ENCODE measurements at places on chromosomes 4 and X. TPM values are rescaled to one million over a fixed set of nuclear protein-coding genes. Genes with fewer than 3 reads are reported as not detected.

DNA sequence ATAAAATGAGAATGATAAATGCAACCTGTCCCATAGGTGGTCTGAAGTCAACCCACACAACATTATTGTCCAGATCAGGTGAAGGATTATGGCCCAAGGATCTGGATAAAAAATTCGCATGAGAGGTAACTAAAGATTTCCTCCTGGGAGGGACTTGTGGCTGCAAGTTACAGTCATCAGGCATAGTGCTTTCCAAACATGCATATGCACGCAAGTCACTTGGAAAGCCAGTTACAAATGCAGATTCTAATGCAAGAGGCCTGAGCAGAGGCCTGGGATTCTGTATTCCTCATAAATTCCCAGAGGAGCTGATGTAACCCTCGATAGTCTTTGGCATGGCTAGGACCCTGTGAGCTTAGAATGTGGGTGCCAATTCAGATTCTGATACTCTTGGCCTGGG lies 21.1 kb downstream of the HS3ST1 start:
- DNase-seq, result no peak

Gene NR3C2
- polyA plus RNA-seq, result 14.1 TPM

Gene EFHC2
- 8.6 TPM for polyA plus RNA-seq

GRCh38 chr4:64402684-64403083 lies 6.6 kb downstream of the TECRL start:
- no peak for DNase-seq

DNA sequence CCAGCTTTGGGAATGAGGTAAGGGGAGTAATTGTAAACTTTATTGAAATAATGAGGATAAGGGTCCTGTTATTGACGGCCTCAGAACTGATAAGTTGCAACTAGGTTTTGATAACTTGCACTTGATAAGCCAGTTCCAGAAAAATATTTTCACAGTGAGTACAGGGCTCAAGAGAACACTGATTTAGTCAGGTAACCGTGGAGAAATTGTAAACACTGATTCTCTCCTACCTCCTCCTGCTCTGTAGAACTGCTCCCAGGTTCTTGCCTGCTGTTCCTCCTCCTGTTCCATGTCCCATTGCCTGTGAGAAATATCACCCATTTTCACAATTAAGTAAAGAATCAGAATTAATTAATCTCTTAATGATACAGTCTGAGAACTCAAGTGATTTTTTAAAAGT lies 55.0 kb upstream of the CXXC4 start:
- no peak for DNase-seq

DNA sequence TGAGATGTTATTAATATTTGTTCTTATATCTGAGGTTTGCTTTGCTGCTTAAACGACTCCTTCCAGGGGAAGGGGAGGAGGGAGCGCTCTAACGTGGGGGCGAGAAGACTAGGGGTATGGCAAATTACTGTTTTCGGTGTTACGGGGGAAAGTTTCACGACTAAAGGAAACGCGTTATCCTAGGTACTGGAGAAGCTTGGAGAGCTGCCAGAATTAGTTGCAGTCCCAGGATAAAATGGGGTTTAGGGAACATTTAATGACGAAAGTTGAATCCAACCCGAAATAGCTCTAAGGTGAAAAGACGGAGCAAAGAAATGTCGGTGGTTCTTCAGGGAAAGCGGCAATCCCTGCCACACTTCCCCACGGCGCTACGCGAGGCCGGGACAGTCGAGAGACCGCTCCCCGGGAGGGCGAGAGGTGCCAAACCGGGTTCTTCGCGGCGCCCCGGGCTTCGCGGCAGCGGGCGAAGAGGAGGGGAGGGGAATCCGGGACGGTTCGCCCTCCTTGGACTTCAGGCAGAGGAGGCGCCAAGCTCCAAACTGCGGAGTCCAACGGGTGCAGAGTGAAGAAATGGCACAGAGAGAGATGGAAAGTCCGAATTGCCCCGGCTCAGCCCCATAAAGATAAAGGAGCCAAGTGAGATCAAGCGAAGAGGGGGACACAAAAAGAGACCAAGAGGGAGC lies 724 bp downstream of the THOC2 start:
- peak; percentile 13 for DNase-seq

Gene SCD5
- 43.9 TPM for polyA plus RNA-seq

GRCh38 chrX:135973548-135974278 lies at the start of gene MMGT1:
TSS of gene MMGT1 (minus strand) at chrX:135973988. CDS start at chrX:135973675, 313 bp downstream.
- no peak for DNase-seq

GRCh38 chrX:43677993-43678392 lies 21.9 kb downstream of the MAOA start:
- DNase-seq, result no peak

DNA sequence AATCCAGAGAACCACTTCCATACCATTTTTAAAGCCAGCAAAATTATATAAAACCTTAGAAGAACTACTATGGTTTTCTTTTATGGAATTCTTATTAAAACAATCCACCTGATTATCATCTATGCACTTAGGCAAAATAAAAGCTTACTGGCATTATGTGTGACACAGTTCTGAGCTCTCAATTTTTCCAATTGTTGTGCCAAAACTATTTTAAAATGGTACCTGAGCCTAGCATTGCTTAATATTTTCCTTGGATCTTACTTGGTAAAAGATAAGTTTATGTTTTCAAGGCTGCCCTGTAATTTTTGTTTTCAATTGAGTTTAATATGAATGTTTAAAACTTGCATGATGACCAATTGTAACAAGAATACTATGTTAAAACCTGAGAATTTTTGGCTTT lies 201.3 kb downstream of the MAD2L1 start:
- DNase-seq, result no peak

Gene ANOS1
- 9.4 TPM for polyA plus RNA-seq

DNA sequence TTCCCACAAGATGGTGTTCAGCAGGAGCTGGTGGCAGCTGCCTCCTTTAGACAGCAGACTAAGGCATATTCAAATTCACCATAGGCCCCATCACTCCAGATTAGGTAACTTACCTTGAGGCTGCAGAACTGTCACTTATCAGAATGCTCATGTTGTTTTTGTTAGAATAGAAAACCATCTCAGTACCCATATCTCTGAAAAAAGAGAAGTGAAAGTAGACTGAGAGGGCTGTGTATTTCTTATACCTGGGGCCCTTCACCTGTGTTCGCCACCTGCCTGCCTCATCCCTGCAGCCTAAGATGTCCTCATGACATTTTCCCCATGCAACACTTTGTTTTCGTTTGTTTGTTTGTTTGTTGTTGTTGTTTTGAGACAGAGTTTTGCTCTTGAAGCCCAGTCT lies 32.9 kb upstream of the SPRY1 start:
- DNase-seq, result no peak

Gene ARAP2
- 6.5 TPM for polyA plus RNA-seq

- DNase-seq, result no peak
These were observed 93.9 kb downstream of the PHKA2 start for GRCh38 chrX:18890049-18890381.

DNA sequence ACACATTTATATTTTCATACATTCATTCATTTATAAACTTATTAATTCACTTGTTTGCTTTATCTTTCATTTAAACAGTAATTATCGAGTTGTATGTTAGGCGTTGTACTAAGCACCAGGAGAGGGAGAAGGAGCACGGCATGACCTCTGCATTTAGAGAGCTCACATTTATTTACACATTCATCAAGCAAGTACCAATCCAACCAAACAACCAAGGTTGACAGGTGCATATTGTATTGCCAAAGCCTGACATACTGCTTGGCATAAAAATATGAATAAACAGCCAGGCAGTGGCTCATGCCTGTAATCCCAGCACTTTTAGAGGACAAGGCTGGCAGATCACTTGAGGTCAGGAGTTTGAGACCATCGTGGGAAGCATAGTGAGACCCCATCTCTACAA lies 37.0 kb upstream of the CLNK start:
- no peak for DNase-seq

Gene SPANXA1
- not detected for polyA plus RNA-seq

Gene GAB3
- 2.5 TPM for polyA plus RNA-seq

DNA sequence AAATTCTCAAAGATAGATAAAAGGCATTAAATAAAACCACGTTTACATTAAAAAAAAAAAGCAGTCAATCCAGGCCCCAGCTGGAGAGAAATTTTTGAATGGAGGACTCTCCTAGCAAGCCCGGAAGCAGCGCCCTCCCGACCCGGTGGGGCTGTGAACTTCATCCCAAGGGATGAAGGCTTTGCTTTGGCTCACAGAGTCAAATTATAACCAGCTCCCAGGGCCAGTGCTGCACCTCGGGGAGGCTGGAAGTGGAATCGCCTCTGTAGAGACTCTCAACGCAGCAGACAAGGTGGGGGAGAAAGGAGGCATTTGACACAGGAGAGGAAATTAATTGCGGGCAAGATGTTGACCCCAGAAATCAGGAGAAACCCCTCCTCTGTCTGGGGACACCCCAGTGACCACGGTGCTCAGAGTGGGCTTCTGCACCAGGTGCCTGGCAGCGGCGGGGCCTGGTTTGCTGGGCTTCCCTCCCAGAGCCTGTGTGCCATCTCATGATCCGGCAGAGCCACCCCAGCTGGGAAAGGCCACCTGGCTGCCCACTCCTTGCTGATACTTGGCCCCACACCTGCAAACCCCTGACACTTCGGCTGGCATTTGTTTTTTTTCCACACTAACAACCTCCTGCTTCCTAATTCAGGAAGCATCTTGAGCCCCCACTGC lies 71.7 kb downstream of the ABLIM2 start:
- DNase-seq, result no peak

GRCh38 chr4:168291242-168291641 lies 27.3 kb downstream of the DDX60 start:
- no peak for DNase-seq

Gene SPANXA2
- polyA plus RNA-seq, result not detected

DNA sequence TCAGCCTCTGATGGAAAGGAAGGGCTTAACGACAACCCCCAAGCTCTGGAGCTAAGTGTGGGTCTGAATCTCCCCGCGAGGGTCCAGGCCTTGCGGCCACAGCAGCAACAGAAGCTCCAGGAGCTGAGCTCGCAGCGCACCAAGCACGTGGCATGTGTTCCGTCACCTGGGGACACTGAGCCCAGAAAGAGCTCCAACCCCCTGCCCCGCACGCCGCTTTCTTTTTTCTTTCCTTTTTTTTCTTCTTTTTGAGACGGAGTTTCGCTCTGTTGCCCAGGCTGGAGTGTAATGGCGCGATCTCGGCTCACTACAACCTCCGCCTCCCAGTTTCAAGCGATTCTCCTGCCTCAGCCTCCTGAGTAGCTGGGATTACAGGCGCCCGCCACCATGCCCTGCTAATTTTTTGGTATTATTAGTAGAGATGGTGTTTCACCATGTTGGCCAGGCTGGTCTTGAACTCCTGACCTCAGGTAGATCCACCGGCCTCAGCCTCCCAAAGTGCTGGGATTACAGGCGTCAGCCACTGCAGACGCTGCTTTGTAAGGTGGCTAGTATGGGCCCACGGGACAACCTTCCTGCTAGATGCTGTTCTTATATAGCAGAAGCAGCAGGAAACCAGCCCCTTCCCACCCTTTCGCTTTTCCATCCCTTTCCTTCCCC lies 685 bp upstream of the TNIP2 start:
- no peak for DNase-seq

DNA sequence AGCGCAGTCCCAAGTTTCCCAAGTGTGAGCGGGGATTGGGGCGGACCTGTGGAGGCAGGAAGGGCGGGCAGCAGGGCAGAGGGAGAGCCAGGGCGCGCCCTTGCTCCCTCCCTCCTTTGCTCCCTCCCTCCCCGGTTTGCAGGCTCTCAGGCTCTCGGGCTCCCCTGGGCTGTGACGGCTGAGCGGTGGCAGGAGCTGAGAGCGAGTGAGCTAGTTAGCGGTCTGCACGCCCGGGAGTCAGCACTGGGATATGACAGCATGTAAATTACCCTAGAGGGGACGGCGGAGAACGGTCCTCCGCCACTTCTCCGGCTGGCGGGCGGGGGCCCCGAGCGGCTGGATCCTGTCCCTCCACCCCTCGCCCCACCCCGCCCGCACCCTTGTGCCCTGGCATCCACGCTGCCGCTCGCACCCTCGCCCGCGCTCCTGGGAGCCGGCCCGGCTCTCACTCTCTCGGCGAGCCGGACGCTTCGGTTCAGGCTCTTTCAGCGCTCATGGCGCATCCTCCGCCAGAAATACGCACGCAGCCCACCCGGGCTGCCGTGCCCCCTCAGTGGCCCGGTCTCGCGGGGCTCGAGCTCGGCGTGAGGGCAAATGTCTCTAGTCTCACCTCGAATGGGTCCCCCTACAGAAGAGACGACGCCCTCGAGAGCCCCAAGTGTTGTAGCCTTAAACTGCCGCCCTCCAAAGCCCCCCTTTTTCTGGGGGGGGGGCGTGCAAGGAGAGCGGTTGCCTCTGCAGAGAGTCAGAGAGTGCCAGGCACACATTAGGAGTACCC lies at the start of gene TSC22D3:
TSS of gene TSC22D3 (minus strand) at position 54 of the 778 bp plus-strand sequence. CDS start 368 bp downstream, outside the sequence.
- no peak for DNase-seq

Gene VCX
- polyA plus RNA-seq, result not detected

DNA sequence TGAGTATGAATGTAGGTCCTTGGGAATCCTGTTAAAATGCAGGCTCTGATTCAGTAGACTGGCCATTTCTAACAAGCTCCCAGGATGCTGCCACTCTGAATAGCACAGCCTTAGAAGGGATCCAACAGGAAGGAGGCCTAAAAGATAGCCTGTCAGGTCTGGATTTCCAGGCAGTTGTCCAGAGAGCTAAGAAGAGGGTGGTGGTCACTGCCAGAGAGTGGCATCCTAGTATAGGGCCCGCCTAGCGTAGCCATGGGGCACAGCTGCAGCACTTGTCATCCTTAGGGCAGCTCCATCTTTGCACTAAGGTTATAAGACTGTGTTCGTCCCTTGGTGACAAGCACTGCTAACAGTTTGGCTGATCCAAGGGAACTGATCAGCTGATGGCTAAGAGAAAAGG lies 20.5 kb upstream of the NUP54 start:
- no peak for DNase-seq

DNA sequence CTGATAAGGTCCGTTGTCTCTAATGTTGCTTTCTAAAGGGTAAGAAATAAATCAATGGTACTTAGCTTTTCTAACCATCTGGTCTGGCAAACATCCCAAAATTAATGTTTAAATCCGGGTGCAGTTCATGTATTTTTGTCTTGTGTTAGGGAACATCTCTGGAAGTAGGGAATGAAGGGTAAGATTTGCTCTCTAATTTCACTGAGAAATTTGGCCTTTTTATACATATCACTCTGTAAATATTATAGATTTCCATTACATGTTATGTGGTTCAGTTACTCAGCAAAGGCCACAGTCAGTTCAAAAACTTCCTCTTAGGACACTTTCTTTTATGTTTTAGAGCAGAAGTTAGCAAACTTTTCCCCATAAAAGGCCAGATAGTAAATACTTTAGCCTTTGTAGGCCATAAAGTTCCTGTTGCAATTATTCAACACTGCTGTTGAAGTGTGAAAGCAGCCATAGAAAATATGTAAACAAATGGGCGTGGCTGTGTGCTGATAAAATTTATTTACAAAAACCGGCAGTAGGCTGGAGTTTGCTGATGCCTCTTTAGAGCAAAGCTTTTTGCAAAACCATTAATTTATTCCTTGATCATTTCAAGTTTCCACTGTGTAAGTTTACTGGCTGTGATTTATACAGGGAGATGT lies 218.1 kb downstream of the ANTXR2 start:
- DNase-seq, result peak; percentile 25
